ENCODE measurements at places on chromosomes 12 and 14.

- peaks cover 13% of the 10 kb centered on the region for H3K4me1 ChIP-seq
- H3K27me3 ChIP-seq: peaks cover 3% of the 10 kb centered on the region
- H3K27ac ChIP-seq: no peak overlapping the region
- H3K36me3 ChIP-seq: peaks cover 5% of the 10 kb centered on the region
Observed at GRCh38 chr12:115774148-115774895, 503.2 kb downstream of the MED13L start.

- no peak for DNase-seq
- no peaks in the 10 kb centered on the region for H3K4me1 ChIP-seq
- H3K36me3 ChIP-seq: no peaks in the 10 kb centered on the region
- H3K27me3 ChIP-seq: peaks cover 23% of the 10 kb centered on the region
- H3K27ac ChIP-seq: no peak overlapping the region
Observed at GRCh38 chr14:81416194-81416952, 16.2 kb upstream of the STON2 start.

DNA sequence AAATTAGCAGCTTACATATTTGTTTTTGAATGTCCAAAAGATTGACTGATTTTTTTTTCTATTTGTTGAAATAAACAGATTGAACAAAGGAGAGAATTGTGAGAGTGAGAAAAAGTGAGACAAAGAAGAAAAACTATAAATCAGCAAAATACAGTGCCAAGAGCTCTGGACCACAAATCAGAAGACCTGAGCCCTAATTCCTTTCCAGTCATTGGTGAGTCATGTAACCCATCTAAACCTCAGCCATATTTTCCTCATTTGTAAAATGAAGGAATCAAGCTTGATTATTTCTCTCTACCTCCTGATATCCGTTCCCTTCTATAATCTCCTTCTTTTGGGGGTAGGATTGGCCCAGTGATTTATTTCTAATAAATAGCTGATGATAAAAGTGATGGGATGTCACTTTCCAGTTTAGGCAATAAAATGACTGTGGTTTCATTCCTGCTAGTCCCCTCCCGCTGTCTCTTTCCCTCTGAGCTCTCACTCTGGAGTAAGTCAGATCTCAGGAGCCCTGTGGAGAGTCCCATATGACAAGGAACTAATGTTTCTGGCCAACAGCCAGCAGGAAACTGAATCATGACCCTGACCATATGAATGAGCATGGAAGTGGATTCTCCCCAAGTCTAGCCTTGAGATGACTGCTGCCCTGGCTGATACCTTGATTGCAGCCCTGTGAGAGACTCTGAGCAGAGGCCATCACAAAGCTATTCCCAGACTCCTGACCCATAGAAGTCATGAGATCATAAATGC, 218.9 kb downstream of the ACSS3 start:
- H3K36me3 ChIP-seq: no peaks in the 10 kb centered on the region
- DNase-seq: no peak
- no peaks in the 10 kb centered on the region for H3K27me3 ChIP-seq
- no peaks in the 10 kb centered on the region for H3K4me1 ChIP-seq
- no peak overlapping the region for H3K4me3 ChIP-seq

DNA sequence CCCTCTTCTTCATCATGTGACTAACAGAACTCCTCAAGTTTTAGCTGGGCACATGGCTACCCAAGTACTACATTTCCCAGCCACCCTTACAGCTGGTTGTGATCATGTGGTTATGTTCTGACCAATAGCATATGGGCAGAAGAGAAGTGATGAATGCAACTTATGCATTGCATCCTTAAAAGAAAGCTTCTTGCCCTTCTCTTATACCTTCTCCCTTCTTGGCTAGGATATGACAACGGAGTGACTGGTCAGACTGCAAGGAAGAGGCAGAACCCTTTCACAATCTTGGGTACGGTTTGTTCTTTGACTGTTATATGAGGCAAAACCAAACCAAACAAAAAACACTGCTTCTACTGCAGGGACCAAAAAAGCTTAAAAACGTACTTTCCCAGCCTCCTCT, 66.5 kb upstream of the MAX start:
- no peaks in the 10 kb centered on the region for H3K27me3 ChIP-seq
- H3K4me3 ChIP-seq: peak overlapping the region; percentile 42
- H3K27ac ChIP-seq: peak overlapping the region; percentile 77
- no peaks in the 10 kb centered on the region for H3K36me3 ChIP-seq
- H3K4me1 ChIP-seq: peaks cover 32% of the 10 kb centered on the region
- DNase-seq: peak; percentile 15

DNA sequence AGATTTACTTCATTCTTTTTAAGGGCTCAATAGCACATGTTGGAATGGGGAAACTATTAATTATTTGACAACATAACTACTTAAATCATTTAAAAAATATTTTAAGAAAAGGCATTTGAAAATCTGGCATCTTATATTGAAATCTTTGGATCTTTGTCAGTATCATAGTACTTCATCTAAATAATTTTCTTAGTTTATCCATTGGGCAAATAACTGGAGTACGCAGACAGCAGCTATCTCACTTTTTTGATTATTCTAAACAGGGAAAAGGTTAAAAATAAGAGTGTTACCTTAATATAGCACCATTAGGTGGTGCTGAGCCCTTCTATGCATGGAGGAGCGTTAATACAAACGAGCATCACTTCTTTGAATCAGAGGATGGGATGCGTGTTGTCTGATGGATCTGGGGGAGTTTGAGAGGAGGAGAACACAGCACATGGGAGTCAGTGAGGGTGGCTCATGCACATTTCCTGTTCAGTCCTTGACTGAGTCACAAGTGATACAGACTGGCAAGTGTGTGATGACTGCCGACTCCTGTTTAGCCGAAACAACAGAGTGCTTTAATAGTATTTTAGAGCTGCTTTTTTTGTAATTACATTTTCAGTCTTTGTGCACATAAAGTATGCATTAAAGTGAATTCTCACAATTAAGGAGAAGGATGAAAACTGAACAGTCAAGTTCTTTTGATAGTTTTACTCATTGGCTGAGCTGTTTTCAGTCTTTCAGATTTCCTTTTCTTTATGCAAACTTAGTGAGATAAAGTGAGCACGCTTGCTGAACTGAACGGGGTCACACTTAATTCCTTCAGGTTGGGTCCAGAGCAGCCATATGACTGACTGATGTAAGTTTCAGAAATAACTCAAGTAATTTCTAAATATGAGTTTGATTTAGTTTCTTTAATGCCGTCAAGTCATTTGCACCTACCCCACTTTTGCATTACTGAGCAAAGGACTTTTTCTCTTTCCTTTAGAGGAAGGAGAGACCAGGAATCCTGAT, 92.7 kb downstream of the DIP2B start:
- peak overlapping the region; percentile 89 for H3K27ac ChIP-seq
- DNase-seq: peak; percentile 88

- no peaks in the 10 kb centered on the region for H3K27me3 ChIP-seq
- no peak overlapping the region for H3K27ac ChIP-seq
- no peak overlapping the region for H3K4me3 ChIP-seq
- no peaks in the 10 kb centered on the region for H3K4me1 ChIP-seq
Observed at GRCh38 chr12:45789025-45789424, 59.5 kb downstream of the ARID2 start.
